ENCODE measurements at places on chromosomes 5 and 9. TPM values are rescaled to one million over a fixed set of nuclear protein-coding genes. Genes with fewer than 3 reads are reported as not detected.

Gene NMUR2
- 0.80 TPM for total RNA-seq

DNA sequence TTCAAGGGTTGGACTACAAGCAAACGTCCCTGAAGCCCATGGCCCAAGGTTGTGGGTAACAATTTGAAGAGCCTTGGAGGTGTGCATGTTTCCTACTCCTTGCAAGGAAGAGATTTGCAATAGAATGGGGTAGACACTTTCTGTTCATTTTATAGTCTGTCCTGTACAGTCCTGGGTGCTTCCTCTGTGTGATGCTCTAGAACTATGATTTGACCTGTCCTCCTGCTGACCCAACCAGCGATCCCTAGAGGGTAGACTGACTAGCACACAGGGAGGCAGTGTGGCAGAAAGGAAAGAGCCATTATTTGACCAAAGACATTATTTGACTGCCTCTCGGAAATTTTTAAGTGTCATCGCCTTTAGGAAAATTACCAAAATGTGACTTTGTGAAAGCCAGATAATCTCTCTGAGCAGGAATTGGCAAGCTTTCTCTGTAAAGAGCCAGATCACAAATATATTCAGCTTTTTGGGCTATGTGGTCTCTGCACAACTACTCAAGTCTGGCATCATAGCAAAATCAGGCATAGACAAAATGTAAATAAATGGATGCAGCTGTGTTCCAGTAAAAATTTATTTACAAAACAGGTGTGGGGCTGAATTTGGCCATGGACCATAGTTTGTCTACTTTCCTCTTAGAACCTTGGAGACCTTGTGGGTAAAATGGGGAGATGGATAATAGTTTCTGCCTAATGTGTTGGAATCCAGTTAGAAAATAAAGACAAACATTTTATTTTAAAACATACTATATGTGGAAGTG, 106.8 kb downstream of the DMRT2 start:
- no peak for DNase-seq

DNA sequence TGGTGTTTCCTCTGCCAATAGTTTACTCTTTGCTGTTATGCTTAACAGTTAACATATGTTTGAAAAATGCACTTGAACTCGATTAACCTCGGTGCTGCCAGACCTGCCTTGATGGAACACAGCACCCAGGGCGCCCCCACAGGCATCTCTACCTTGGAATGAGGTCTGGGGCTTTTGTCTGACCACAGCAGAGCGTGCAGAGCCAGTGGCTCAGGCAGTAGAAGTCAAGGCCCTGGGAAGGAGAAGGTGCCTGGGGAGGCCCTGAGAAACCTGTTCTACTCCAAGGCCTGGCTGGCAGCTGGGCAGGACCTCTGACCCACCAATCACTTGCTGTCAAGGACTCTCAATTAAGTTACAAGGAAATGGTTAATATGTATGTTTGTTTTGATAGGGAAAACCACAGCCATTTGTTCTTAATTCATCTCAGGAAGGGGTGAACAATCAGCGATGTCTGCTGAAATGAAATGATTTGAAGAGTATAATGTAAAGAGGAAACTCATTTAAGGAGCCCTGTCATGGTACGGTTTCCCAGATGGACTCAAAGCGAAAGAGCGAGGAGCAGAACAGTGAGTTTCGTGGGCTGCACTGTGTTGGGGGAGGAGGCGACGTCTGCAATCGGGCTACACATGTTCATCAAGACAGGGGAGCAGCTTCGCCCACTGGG, 21.9 kb downstream of the MACROH2A1 start:
- peak; percentile 65 for DNase-seq

DNA sequence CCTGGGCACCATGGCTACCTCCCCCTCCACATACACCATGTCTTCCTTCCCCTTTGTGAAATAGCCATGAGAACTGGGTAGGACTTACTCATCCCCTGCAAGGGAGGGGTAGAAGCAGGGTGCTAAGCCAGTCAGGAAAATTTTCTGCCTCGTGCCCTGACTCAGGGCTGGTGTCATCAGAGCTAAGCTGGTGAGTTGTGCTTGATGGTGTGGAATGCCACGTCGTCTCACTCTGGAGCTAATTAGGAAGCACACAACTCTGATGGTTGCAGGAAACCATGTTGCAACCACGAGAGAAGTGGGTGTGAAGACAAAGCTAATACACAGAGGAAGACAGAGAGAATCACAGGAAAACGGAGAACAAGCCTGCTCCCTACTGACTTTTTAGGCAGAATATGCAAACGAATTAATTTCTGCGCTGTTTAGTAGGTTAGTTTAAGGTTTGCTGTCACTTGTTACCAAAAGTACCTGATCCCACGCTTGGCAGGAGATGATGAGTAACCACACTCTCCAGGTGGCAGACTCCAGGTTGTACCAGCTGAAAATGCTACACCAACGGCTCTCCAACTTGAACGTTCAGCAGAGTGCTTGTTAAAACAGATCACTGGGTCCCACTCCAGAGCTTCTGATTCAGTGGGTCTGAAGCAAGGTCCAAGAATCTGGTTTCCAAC, 54.5 kb downstream of the STK10 start:
- DNase-seq = no peak

GRCh38 chr9:123046406-123047195, 13.1 kb downstream of the GPR21 start:
- DNase-seq = no peak

GRCh38 chr9:127724012-127724411, 8.1 kb downstream of the TTC16 start:
- DNase-seq = no peak

DNA sequence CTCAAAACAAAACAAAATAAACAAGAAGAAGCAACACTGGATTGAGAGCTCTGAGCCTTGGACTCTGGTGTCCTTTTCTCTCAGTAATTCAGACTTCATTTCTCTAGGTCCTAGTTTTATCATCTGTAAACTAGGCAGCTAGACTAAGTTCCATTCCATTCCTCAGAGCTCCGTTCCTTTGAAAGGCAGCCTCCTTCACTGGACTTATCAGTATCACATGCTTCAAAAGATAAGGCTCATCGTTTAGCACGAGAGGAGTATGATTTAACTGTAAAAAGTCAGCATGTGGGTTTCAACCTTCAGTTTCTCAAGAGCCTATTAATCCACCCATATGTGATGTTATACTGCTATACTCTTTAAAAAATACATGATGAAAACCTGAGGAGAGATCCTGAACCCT, 1.6 kb downstream of the ATP10B start:
- DNase-seq = no peak

Gene RNF183
- total RNA-seq = 0.77 TPM

DNA sequence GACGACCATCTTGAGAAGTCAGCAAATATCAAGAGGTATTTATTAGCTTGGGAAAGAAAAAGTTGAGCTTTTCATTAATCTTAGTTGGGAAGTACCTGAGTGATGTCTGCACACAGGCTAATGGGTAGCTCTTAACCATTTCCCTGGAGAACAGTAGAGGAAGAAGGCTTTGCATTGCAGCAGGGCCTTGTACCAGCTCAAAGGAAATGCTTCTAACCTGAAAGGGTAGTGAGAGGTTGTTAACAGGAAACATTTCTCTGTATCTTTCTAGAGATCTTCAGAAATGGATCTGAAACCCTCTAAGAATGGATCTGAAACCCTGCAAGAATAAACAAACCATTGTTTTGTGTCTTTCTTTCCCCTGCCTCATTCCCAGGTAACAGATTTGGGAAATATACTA, 393.3 kb downstream of the PLK2 start:
- DNase-seq = no peak

DNA sequence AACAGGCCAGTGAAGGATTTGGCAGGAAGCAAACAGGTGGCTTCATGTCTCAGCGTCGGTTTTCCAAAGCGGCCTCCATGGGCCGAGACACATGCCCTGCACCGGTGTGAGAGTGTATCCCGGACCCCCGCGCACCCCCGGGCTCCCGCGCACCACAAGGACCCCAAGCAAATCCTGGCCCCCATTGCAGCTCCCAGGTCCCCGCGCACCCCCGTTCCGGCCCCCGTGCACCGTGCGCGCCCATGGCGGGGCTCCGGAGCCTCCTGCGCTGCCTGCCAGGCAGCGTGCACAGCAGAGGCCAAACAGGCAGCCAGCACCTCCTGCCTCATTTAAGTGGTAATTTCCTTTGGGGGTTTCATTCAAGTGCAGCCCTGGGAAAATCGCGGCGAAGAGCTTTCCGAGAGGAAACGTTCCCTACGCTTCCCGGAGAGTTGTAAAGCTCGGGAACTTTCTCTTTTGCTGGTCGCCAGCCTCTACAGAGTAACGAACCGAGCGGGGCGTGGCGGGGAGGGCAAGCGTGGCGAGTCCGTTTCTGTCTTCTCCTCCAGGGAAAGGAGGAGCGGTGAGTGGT, 145.5 kb upstream of the SLC24A2 start:
- DNase-seq = no peak

- DNase-seq = no peak
Observed at GRCh38 chr5:10250806-10251276, 761 bp downstream of the CCT5 start.

DNA sequence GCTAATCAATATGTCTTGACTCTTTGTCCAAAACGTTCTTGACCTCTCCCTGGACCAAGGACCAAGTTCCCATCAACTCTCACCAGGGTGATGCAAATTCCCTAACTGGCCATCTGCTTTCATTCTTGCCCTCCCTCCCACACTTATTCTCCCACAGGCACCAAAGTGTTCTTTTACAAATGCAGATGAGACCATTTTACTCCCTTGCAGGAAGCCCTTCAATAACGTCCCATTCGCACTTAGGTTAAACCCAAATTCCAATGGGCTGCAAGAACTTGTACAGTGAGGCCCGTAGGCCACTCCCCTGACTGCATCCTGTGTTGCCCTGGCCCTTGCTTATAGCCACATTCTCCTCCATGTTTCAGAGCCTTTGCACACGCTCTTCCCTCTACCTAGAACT, 7.3 kb downstream of the ARAP3 start:
- no peak for DNase-seq

Gene TMEM161B
- total RNA-seq = 17.6 TPM

- peak; percentile 66 for DNase-seq
Observed at GRCh38 chr9:136045595-136046553, 49.2 kb downstream of the NACC2 start.

- no peak for DNase-seq
Observed at GRCh38 chr5:151382576-151382975, 35.2 kb upstream of the SLC36A2 start.

DNA sequence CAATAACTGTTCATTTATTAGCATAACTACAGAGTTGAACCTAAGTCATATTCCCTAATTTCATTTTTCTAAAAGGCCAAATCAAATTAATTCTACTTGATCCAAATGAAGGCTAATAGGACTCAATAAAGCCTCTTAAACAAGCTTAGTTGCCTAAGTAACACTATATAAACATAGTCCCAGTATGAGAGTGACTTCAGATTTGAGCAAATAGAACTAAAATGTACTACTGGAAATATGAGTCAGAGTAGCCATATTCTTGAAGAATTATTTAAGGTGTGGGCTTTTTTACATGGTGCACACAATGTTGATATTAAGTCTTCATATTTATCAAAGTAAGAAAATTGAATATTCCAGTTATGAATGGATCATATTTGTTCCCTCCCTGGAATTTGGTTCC, 872.3 kb downstream of the MAT2B start:
- DNase-seq = no peak

GRCh38 chr9:110784309-110784708, 115.7 kb downstream of the MUSK start:
- no peak for DNase-seq

GRCh38 chr5:114839360-114839759, 330.3 kb downstream of the TRIM36 start:
- DNase-seq = no peak

DNA sequence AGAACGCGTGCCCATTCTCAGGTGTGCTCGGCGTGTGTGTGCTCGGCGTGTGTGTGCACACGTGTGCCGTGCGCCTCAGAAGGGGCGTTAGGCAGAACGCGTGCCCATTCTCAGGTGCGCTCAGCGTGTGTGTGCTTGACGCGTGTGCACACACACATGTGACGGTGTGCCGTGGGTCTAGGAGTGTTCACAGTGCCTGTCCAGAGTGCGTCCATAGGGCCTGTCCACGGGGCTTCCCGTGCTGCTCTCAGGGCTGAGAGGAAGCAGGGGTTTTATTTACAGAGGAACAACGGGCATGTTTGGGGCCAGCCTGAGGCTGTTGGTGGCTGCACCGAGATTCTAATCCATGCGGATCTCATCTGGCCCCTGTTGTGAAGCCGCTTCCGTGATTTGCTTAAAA, 14.2 kb upstream of the AHRR start:
- peak; percentile 34 for DNase-seq

DNA sequence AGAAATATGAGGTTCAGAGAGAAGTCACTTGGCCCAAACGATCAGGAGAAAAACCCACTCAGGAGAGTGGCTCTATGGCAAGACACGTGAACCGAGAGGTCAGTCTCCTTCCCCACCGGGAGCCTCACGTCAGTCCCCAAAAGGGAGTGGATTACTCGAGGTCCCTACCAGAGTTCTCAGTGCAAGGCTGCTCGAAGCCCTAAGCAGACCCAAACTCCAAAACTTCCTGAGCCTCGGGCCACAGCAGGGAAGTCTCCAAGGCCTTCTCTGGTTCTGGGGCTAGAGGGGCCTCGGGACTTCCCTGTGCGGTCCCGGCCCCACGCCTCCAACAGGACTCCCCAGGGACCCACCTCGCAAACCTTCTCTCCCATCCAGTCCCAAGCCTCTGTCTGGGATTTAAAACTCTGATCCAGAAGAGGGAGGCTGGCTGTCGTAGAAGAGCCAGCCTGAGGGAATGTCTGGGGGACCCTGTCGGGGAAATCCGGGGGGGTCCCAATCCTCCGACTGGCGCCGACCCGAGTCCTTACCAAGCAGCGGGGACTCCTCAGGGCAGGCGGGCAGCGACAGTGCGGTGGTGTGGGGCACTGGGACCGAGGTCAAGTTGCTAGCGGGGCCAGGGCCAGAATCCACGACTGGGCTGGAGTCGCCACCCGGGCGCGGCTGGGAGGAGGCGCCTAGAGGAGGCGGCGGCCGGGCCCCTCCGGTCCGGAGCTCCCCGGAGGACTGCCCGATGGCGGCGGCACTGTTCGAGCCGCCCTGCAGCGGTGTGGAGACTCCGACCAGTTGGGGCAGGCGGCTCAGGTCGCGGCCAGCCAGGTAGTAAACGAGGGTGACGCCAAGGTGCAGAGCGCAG, 679 bp downstream of the B4GALT1 start:
- DNase-seq = no peak

GRCh38 chr5:62731022-62731421, 152.4 kb downstream of the LRRC70 start:
- no peak for DNase-seq

GRCh38 chr5:121189342-121190305, 662.1 kb upstream of the FTMT start:
- DNase-seq = no peak

GRCh38 chr5:16051246-16051755, 128.3 kb downstream of the MARCHF11 start:
- no peak for DNase-seq

Gene SEMA6A
- total RNA-seq = 84.2 TPM

DNA sequence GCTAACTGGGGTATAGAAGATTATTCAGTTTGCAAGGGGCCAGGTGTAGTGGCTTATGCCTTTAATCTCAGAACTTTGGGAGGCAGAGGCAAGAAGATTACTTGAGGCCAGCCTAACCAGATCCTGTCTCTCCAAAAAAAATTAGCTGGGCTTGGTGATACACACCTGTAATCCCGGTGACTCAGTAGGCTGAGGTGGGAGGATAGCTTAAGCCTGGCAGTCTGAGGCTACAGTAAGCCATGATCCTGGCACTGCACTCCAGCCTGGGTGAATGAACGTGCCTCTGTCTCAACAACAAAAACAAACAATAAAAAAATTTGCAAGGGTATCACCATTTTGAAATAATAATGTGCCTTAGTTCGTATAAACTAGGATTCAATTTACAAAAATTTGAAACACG, 51.3 kb downstream of the BAAT start:
- no peak for DNase-seq

- DNase-seq = no peak
Observed at GRCh38 chr5:51598026-51598425, 214.8 kb downstream of the ISL1 start.

Gene MEIKIN
- not detected for total RNA-seq

All from type B pancreatic cell (in vitro differentiated cells).